Left ventricle myocardium inferior (tissue), 1 donor: ENCODE measurements at places on chromosomes 6 and 20.

DNA sequence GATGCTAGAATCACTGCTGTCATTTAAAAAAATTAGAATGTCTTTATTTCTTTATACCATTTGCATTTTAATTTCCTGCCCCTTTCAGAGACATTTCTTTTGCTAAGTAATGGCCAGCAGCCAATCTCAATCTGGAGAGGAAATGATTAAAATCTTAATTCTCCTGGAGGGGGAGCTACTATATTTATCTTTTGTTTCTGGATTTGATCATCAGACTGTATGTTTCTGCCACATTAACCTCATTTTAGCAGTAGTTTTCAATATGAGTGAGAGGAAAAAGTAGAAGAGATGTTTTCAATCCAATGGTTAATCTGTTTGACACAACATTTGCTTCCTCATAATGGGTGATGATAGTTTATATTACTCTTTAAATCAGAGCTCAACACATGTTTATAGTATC, 138.0 kb downstream of the FUT9 start:
- no peak for DNase-seq

DNA sequence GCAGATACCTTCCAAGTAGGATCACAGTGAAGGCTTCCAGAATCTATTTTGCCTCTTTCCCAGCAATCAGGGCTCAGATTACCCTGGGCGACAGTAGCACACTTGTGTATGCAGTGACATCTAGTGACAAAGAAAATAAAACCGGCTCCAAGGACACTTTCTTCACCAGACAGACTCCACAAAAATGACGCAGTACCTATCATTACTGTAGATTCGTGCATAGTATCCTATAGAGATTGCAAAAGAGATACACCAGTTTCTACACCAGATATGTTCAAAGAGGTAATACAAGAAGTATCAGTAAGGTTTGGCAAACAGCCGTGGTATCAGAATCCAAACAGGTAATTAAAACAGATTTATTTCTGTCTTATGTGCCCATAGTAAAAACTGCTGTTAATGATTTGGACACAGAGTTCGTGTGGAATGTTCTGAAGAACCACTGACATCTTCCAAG, 600.4 kb upstream of the JAG1 start:
- no peak for DNase-seq

DNA sequence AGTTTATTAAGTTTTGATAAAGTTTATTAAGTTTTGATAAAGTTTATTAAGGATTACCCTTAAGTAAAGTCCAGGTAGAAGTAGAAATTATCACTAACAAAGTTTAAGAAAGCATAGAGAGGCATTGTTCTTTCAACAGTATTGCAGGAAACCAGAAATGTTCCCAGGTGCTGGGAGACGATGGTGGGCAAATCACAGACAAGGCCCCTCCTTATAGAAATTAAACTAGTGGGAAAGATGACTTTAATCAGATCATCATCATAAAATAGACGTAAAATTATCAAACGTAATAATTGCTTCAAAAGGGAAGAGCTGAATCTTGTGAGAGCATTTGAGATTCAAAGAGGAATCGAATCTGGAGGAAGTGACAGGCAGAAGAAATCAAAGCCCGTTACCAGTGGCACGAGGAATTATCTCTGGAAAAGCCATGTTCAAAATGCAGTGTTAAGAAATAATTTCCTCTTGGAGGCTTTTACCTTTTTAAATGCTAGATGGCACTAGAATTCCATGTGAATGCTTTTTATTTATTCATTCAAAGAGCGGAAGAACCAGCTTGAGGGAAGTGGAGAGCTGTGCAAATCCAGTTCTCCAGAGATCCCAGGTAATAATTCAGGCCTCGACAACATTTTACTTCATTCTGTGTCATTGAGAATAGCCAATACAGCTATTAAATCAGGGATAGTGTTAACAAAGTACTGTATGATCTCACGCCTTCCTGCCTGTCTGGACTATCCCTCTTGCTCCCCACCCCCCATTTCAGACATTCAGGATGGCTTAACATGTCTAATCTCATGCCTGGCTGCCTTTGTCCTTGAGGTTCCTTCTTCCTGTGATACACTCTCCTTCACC, 1.0 kb upstream of the APMAP start:
- DNase-seq: no peak

GRCh38 chr6:46637933-46638332, 14.7 kb downstream of the CYP39A1 start:
- DNase-seq: no peak

DNA sequence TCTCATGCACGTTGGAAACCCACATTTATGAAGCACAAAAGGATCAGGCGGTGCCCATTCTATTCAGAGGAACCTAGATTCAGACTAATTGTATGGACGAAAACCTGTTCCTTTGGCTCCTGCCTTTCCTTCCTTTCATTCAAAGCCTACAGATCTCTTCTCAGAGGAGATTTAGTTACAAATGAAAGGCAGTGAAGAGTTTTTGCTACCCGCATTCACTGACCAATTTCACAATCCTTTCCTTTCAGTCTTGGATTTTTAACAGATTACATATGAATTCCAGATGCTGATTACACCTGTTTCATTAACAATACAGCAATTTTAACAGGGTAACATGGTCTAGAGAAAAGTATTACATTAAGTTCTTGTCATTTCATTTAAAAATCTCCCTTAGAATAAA, 32.0 kb downstream of the TMEM242 start:
- DNase-seq: no peak

GRCh38 chr6:152034631-152035030, 227.1 kb downstream of the ESR1 start:
- DNase-seq: no peak

DNA sequence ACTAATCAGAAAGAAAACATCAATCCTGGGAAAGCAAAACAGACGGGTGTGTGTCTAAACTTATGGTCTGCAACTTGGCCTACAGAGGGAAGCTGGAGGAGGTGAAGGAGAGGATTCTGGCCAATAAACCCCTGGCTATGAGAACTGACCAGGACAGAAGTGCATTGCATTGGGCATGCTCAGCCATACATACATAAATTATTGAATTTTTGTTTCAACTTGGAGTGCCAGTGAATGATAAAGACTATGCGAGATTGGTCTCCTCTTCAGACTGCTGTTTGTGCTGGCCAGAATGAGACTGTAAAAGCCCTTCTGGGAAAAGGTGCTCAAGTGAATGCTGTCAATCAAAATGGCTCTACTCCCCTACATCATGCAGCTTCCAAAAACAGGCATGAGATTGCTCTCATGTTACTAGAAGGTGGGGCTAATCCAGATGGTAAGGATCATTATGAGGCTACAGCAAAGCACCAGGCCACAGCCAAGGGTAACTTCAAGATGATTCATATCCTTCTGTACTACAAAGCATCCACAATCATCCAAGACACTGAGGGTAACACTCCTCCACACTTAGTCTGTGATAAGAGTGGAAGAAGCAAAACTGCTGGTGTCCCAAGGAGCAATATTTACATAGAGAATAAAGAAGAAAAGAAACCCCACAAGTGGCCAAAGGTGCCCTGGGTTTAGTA, 17.4 kb downstream of the ADNP start:
- no peak for DNase-seq

- no peak for DNase-seq
Observed at GRCh38 chr6:153673225-153673624, 365.8 kb upstream of the OPRM1 start.

DNA sequence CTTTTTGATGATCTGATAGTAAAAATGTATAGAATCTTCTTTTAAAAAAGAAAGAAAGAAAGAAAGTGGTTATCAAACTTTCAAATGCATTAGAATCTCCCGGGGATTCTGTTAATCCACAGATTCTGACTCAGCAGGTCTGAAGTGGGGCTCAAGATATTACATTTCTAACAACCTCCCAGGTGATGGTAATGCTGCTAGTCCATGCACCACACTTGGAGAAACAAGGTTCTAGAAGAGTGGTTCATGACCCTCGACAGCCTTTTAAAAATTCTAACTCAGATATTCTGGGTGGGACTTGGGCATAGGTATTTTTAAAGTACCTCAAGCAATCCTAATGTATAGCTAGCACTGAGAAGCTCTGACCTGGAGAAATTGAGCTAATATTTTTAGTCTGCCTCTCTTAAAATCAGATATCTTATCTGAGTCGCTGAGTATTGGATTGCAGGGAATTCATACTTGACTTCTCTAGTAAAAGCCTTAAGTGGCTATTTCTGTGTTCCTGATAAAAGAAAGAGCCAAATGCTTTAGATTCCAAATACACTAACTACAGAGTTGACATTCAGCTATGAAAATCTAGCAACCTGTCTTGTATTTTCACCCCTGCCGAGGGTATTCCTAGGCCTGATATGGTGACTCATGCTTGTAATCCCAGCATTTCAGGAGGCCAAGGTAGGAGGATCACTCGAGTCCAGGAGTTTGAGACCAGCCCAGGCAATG, 252.4 kb downstream of the PHACTR1 start:
- DNase-seq: no peak

DNA sequence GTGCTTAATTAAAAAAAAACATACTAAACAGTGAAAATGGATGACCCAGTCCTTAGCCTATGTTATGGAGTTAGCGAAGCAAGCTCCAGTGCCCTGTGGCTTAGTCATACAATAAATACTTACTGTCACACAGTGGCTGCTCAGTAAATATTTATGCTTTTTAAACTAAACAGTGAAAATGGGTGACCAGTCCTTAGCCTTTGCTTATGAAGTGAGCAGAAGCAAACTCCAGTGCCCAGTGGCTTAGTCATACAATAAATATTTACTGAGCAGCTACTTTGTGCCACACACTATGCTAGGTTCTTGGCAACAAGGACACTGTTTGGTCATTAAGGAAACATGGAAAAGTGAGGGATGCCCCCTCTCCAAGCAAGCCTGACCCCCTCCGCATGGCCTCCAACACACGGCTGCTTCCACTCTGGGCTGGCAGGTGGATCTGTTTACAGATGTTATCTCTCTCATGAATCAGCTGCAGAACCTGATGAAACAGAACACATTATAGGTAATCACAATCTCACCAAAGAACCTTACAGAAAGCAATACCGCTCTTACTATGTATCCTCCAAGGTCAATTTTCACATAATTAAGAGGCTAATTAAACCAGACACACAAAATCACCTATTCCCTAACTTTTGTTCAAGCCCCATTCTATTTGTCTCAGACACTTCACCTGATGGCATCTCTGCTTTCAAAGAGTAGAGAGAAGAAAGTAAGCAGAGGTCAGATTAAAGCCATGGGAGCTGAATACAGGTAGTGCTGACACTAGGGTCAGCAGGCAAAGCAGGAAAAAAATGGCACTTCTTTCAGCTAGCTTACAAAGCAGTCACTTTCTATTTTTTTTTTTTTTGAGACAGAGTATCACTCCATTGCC, 27.3 kb downstream of the CDK5RAP1 start:
- DNase-seq: no peak

GRCh38 chr6:119594907-119595306, 245.3 kb upstream of the MAN1A1 start:
- DNase-seq: no peak
